ENCODE measurements at places on chromosomes 16 and 17.

DNA sequence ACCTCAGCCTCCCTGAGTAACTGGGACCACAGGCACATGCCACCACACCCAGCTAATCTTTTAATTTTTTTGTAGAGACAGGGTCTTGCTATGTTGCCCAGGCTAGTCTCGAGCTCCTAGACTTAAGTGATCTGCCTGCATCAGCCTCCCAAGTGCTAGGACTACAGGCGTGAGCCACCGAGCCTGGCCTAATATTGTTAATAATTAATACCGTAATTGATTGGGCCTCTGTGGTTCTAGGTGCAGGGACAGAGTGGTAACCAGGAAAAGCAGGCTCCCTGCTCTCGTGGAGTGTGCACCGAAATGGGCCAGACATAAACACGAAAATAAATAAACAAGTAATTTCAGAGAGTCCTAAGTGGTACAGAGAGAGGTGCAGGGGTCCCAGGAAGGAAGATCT lies 241.0 kb downstream of the GSG1L start:
- no peak for ATAC-seq

- ATAC-seq, result no peak
These were observed 9.2 kb upstream of the TVP23A start for GRCh38 chr16:10827691-10828341.

DNA sequence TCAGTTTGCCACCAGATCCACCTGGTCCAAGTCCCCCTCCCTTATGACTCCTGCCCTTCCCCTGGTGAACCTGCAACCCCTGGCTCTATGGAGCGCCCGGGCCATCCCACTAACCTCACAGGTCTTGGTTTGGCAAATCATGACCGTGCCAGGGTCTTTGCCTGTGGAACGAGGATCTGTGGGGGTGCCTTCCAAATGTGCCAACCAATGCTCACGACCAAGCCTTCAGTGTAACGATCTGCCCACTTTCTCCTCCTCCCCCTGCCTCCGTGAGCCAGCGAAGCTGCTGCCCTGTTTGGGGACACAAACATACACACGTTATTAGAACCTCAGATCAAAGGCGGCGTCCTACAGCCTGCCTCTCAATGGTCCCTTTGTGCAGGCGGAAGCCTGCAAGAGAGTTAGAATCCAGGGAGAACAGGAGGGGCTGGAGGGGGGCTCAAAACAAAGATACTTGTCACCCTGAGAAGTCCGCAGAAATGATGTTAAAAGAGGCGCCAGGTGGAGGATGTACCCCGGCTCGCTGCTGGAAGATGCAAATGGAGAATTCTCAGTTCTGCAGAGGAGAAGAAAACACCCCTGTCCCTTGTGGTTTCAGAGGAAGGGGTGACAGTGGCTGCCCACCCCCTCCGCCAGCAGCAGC lies 9.0 kb upstream of the NKD1 start:
- ATAC-seq, result no peak

DNA sequence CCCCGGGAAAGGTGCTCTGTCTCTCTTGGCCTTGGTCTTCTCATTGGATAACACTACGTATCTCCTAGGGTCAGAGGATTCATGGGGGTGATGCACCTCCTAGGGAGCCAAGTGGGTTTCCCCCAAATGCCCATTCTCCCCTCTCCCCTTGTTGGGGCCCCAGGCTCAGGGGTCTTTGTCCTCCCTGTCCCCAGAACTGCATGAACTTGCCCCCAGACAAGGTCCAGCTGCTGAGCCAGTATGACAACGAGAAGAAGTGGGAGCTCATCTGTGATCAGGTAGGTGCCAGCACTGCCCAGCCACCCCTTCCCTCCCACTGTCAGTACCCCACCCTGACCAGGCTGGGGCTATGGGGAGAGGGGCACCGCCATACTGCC lies 8.7 kb downstream of the FMNL1 start:
- ATAC-seq, result no peak

GRCh38 chr17:7312432-7313087 lies 2.6 kb downstream of the GPS2 start:
- ATAC-seq, result no peak

DNA sequence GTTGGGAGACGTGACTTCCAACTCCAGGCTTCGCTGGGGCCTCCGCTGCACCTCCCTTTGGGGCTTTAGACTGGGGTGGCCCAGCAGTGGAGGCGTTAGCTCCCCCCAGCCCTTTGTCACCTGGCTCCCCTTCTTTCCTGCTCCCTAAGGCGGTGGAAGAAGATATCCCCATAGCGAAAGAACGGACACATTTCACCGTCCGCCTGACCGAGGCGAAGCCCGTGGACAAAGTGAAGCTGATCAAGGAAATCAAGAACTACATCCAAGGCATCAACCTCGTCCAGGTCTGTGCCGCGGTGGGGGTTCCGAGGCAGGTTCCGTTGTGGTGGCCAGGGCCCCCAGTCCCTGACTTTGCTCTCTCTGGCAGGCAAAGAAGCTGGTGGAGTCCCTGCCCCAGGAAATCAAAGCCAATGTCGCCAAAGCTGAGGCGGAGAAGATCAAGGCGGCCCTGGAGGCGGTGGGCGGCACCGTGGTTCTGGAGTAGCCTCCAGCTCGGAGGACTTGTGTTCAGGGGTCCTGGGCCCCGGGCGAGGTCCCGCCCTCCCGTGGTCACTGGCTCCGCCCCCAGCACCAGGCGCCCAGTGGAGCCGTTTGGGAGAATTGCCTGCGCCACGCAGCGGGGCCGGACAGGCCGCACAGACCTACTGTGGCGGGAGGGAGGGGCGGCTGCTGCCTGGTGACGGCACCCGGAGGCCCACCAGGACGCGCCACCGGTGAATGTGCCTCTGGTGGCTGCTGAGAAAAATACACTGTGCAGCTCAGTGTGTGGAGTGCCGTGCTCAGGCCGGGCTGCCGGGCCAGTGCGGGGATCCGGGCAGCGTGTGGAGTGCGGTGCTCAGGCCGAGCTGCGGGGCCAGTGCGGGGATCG lies 3.8 kb downstream of the MRPL12 start:
- ATAC-seq, result no peak

DNA sequence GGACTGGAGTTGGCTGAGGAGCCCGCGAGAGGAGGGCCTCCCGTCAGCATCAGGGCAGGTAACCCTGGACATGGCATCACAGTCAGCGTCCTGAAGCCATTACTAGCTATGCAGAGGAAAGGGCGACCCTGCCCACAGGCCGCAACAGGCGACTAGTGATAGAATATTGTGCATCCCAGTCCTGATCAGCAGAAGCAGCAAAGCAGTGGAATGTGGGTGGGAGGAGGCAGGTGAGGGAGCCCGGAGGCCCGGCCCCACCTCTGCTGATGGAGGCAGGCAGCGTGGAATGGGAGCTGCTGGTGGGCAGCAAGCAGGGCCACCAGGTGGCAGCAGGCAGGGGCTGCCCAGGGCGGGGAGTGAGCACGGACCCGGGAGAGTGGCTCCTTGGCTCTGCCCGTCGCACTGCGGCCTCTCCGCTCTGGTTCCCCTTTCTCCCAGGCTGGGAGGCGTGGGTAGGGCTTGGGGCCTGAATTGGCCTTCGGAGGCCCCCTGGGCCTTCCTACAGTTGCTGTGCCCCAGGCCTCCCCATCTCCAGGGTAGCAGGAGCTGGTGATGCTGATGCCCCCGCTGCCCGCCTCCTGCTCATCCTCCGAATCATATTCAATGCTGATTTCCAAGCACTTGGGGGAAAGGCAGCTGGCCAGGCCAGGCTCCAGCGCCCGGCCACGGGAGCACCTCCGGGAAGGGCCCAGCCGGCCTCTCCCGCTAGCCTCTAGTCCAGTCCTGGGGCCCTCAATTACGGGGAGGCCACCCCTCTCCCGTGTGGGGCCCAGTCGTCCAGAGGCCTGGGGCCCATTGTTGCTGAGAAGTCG lies 20.2 kb downstream of the TSPOAP1 start:
- ATAC-seq, result no peak

DNA sequence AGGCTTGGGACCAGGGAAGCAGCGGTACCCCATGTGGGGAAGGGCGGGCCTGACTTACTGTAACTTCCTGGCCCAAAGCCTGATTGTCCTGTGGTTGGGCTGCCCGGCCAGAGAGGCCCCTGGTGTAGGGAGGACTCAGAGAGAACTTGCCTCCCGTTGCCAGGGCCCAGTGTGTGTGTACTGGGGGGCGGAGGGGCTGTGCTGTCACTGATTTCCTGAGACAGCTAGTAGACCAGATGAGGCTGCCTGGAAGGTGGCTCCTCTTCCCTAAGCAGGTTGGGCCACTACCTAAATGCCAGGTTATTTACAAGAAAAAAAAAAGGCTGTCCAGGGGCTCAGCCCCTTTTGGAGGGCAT lies 16.7 kb downstream of the SOCS3 start:
- ATAC-seq, result peak; percentile 43

GRCh38 chr16:63458846-63459245 lies 1422.6 kb upstream of the CDH8 start:
- no peak for ATAC-seq

GRCh38 chr16:29658705-29659104 lies 4.3 kb upstream of the SPN start:
- ATAC-seq, result no peak

DNA sequence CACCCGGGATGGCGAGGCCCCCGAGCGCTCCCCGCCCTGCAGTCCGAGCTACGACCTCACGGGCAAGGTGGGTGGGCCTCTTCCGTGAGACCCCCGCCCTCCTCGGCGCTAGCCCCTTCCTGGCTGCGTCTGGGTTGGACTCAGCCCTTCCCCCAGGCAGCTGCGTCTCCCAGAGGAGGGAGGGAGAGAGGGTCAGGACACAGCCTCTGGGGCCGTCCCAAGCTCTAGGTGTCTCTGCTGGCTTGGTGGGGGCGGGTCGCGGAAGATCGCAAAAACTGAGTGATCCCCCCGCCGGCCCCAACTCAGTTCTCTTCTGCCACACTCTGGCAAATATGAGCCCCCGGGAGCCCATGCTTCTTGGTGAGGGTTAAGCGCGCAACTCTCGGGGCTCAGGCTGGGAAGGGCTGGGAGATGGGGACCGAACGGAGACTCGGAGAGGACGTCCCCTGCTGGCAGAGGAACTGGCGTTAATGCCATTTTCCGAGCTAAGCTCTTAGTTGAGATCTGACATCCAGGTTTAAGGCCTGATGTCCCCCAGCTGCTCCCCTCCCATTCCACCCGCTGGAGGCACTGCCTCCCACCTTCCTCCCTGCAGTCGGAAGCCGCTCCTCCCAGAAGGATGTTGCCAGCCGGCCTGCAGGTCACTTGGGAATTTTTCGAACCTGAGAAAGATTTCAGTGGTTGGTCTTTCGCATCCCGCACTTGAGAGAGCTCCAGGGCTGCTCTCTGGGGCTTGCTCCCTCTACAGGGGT lies 419 bp downstream of the RAB37 start:
- ATAC-seq, result no peak
